ENCODE measurements at places on chromosomes 16 and 17.

DNA sequence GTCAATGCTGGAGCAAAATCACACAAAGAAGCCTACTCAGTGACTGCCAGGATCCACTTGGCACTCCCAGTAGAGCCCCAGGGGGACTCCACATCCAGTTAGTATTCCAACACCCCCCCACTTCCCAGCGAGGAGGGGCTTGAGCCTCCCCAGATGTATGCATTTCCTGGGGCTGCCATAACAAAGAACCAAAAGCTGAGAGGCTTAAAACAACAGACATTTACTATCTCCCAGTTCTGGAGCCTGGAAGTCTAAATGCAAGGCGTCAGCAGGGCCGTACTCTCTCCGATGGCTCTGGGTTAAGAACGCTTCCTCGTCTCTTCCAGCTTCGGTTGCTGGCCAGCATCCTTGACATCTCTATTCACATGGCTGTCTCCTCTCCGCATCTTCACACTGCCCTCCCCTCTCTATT is 23.0 kb upstream of the GNA13 start:
- no peak for DNase-seq

DNA sequence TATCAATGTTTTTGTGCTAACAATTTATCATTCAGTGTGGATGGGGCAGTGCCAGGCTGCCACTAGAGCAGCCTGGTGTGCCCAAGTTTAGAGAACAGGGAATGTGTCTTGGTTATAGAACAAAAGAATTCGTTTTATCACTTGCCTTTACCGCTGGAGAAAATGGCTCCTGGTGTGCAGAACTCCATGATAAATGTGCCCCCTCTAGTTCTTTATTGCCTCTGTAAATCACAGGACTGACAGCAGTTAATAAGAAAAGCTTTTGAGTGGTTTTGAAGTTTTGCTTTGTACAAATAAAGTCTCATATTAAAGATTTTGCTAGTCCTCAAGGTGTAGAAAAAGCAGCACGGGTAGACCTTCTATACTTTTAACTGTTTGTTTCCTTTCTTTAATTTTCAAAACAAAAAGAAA is 28.2 kb upstream of the PSMD7 start:
- DNase-seq: no peak

- DNase-seq: no peak
Measured at GRCh38 chr17:49494399-49494985, 601 bp upstream of the NGFR start.

DNA sequence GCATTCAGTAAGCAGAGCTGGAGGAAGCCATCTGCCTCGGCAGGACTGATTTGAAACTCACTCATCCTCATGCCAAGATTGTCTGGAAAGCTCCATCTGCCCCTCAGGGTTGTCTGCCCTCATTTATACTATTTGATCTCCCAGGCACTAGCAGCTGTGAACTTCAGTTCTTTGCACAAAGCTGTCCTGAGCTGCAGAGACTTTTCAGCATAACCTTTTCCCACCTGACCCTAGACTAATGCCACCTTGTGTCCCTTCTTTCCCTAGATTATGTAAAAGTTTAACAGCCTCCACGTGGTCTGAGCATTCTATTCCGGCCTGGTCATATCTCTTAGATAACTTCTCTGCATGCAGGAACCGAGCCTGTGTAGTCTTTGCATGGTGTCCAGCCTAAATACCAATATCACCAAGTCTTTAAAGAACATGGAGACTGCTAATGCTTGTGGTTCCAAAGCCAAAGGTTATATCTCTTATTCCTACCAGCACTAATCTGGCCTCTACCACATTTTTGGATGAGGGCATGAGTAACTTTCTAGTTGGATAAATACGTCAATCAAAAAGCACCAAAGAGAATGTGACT is 29.1 kb downstream of the STAT5A start:
- DNase-seq: no peak

- no peak for DNase-seq
Measured at GRCh38 chr16:58495521-58496331, 4.2 kb upstream of the NDRG4 start.

DNA sequence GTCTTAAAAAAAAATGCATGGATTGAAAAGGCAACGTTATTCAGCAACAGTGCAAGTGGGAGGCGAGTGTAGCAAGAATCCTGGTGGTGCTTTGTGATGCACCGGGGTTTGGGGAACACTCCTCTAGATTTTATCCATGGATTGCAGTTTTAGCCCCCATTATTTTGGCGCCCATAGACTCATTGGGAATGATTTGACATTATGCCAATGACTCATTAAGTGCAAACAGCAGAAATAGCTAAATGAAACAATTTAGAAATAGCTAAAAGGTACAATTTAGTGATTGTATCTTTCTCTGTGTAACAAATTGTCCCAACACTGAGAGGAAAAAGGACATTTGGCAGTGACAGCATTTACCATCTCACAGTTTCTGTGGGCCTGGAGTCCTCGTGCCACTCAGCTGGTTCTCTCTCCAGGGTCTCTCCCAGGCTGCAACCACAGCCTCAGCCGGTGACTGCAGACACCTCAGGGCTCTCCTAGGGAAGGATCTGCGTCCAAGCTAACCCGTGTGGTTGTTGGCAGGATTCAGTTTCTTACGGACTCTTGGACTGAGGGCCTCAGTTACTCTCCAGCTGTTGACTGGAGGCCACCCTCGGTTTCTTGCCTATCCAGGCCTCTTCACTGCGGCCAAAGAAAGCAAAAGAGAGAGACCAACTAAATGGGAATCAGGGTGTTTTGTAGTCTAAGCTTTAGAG is 398.7 kb downstream of the SNX29 start:
- no peak for DNase-seq

- DNase-seq: no peak
Measured at GRCh38 chr17:73575470-73576221, 68.6 kb downstream of the SDK2 start.

GRCh38 chr17:40490289-40490853 is 11.1 kb downstream of the TNS4 start:
- DNase-seq: no peak

DNA sequence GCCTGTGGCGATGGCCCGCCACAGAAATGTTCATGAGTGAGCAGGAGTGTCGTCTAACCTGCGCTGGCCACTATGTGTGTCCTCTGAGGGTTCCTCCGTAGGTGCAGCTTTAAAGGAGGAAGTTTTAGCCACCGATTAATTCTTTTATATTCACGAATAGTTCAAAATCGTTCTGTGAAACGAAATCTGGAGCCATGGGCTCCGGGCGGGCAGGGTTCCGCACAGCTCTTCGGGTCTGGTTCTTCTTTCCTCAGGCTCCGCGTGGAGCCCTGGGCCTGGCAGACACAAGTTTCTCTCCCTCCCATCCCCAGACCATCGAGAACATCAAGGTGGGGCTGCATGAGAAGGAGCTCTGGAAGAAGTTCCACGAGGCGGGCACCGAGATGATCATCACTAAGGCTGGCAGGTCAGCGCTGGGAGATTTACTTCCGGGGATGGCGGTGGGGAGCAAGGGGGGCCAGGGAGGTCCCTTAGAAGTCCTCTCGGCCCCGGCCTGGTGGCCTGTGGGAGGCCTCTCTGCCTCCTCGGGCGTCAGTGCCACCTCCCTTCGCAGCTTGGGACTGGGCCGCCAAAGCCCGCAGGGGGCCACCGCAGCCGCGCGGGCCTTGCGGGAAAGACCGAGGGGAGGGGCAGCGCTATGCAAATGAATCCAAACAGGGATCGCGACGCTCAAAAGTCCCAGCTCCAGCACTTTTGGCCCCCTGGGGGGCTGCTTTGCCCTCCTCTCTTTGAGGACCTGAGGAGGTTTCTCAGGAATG is 5.2 kb downstream of the TBX4 start:
- no peak for DNase-seq

DNA sequence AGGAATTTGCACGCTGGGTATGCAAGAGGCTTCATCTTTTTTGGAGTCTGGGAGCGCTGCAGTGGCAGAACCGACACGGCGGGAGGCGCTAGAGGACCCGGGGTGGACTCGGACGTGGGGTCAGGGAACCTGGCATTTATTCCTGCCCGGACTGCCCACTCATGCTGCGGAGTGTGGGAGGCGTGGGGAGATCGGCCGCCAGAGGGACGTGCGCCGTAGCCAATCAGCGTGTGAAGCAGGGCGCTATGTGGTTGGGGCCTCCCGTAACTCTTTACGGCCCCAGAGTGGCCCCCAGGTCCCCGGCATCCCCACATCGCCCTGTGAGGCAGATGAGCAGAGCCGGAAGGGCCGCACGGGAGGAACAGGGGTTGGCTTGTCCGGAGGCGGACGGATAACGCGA is 11.2 kb downstream of the FLYWCH2 start:
- no peak for DNase-seq

DNA sequence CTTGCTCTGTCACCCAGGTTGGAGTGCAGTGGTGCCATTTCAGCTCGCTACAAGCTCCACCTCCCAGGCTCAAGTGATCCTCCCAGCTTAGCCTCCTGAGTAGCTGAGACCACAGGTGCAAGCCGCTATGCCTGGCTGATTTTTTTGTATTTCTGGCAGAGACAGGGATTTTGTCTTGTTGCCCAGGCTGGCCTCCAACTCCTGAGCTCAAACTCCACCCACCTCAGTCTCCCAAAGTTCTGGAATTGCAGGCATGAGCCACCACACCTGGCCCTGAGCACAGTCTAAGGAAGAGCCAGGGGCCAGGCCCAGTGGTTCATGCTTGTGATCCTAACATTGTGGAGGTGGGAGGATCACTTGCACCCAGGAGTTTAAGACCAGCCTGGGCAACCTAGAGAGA is 21.8 kb upstream of the BCO1 start:
- DNase-seq: no peak

DNA sequence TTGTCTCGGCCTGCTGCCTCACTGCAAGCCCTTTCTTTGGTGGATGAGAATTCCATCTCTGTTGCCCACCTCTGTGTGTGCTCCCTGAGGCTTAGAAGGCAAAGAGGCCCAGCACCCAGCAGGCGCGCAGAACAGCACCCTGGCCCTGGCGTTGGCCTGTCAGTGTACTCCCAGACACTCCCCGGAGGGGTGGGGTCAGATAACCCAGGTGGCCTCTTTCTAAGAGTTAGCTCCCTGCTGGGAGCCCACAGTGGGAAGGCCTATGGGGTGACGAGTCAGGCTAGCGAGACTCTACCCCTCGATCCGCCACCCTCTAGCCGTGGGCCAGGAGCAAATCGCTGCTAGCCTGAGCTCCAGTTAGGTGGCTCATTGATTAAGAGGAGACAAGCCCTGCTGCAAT is 38.1 kb downstream of the SRL start:
- no peak for DNase-seq

GRCh38 chr17:50502301-50502990 is 5.8 kb upstream of the MYCBPAP start:
- no peak for DNase-seq

DNA sequence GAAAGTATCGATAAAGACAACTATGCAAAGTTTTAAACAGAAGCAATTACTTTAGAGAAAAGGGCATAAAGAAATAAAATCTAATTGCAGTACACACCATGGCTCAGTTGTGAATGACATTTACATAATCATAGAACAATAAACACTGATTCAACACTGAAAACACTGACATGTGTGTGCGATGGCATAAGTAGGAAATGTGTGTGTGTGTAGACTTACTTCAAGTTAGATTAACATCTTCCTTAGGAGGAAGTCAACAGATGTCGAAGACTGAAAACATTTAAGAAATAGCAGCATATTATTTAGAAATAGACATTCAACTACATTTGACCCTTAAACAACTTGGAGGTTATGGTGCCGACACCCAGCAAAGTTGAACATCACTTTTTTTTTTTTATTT is 172.4 kb downstream of the STX8 start:
- DNase-seq: no peak

GRCh38 chr17:19652595-19652994 is 4.0 kb downstream of the ALDH3A2 start:
- no peak for DNase-seq

- no peak for DNase-seq
Measured at GRCh38 chr16:54936201-54936978, 5.7 kb downstream of the IRX5 start.
